ENCODE measurements at places on chromosomes 1 and 21. TPM values are rescaled to one million over a fixed set of nuclear protein-coding genes. Genes with fewer than 3 reads are reported as not detected.

The PRR9 gene
- total RNA-seq, result not detected

The TNFRSF18 gene
- 5.9 TPM for total RNA-seq

The BRDT gene
- 0.29 TPM for total RNA-seq

The ISG20L2 gene
- total RNA-seq, result 25.2 TPM

- H3K27me3 ChIP-seq, result no peaks in the 10 kb centered on the region
- H3K36me3 ChIP-seq, result no peaks in the 10 kb centered on the region
- no peaks in the 10 kb centered on the region for H3K4me1 ChIP-seq
These were observed 92.9 kb upstream of the BARHL2 start for GRCh38 chr1:90809996-90810395.

DNA sequence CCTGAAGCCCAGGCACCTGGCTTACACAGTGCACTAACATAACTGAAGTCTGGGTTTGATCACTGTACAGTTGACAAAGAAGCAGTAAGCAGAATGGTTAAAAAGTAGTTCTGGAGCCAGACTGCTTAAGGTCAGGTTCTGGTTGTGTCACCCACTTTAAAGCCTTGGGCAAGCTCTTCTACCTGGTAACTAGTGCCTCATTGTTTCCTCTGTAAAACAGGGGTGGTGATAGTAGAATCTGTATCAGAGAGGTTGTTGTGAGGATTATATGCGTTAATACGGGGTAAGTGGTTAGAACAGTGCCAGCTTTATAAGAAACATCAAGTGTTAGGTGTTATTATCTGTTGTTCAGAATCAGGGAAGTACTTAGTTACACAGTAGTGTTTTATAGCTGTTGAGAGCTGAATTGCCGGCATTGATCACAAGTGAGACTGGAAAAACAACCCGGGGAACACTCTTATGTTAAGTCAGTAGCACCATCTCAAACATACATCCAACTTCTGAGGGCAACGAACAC lies 3.7 kb downstream of the BACH1 start:
- DNase-seq, result no peak
- peak overlapping the region; percentile 69 for H3K27ac ChIP-seq
- H3K36me3 ChIP-seq, result no peaks in the 10 kb centered on the region

DNA sequence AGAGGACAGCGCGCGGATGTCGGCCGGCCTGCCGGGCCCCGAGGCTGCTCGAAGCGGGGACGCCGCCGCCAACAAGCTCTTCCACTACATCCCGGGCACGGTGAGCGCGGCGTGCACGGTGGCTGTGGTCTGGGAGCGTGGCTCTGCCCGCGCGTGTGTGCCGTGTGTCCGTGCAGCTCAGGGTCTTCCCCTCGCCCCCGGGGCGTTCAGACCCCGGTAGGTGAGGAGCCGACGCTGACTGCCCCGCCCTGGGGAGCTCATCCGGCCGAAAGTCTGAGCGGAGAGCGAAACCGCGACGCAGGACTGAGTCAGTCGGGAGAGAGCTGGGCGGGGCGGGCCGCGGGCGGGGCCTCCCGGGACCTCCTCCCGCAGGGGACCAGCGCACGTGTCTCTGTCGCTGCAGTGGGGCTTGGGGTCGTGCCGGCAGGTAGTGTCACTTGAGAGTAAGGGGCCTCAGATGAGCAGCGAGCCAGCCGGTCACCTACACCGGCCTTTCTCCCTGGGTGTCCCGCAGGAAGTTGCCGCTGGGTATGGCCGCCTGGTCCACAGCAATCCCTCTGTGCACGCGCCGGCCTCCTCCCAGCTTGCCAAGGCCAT lies 520 bp downstream of the PLEKHN1 start:
- peak; percentile 53 for DNase-seq
- peak overlapping the region; percentile 95 for H3K27ac ChIP-seq
- peak overlapping the region; percentile 54 for H3K4me3 ChIP-seq
- H3K27me3 ChIP-seq, result peaks cover 22% of the 10 kb centered on the region
- no peaks in the 10 kb centered on the region for H3K4me1 ChIP-seq

DNA sequence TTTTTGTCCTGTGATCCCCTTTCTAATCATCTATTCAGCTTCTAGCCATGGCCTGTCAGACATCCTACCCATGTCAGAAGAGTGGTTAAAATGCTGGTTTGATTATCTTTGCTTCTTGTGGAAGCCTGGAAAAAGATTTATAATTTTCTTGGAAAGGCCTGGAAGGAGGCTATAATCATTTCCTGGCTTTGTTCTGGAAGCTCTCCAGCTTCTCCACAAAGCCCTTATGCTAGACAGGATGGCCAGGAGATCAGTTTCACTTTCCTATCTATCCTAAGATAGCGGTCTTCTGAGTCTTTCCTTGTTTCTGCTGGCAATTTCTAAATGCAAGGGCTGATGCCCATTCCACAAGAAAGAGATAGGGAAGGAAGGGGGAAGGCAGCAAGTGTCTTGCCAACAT lies 90.9 kb upstream of the SLC44A3 start:
- no peaks in the 10 kb centered on the region for H3K36me3 ChIP-seq
- H3K27ac ChIP-seq, result no peak overlapping the region
- H3K4me3 ChIP-seq, result no peak overlapping the region
- no peaks in the 10 kb centered on the region for H3K27me3 ChIP-seq
- no peak for DNase-seq
- no peaks in the 10 kb centered on the region for H3K4me1 ChIP-seq

All from breast epithelium (tissue), 4 donors.